Fibroblast of skin of right quadriceps (primary cell): ENCODE measurements at places on chromosomes 6 and 20.

GRCh38 chr6:168968228-168968627 is 285.4 kb downstream of the THBS2 start:
- DNase-seq = peak; percentile 97

GRCh38 chr6:10834823-10835222 is 3.5 kb downstream of the MAK start:
- no peak for DNase-seq

GRCh38 chr6:170295510-170296422 is 4.9 kb upstream of the DLL1 start:
- DNase-seq = no peak

GRCh38 chr6:164345806-164346496 is 931.4 kb downstream of the QKI start:
- no peak for DNase-seq

- no peak for DNase-seq
These were observed 628.0 kb upstream of the CDH4 start for GRCh38 chr20:60624066-60624465.

DNA sequence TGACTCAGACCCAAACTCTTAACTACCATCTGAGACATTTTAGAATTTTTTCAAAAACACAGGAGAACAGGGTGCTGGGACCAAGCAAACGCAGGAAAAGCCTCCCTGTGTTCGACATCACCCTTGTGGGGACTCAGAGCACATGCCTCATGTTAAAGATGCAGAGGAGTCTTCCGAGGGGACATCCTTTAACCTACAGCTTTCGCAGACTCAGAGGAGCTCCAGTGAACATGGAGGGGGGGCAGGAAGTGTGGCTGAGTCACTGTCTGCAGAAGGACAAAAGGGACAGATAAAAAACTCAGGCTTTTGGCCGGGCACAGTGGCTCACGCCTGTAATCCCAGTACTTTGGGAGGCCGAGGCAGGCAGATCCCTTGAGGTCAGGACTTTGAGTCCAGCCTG is 15.1 kb downstream of the BMP7 start:
- DNase-seq = no peak

DNA sequence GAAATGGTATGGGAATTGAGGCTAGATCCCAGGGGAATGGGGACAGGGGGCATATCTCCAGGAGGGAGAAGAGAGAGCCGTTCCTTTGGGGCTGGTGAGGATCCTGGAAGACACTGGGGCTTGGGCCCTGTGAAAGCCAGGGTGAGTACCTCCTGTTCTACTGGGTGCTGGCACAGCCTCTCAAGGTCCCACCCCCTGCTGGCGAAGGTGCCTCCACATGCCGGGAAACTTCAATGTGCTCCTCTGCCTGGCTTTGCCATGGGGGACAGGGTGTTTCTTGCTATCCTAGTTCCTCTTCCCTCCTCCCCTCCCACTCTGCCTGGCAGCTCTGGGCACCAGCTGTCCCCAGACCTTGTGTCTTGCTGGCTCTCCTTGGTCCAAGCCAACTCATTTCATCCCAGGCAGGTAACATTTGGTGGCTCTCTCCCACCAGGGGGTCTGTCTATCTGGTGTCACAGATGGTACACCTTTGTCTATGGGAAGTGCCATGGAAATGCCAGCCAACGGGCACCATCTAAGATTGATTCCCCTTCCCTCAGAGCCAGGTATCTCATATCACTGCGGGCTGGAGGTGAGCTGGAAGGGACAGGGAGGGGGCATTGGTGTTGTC is 56.8 kb downstream of the MDGA1 start:
- DNase-seq = no peak

DNA sequence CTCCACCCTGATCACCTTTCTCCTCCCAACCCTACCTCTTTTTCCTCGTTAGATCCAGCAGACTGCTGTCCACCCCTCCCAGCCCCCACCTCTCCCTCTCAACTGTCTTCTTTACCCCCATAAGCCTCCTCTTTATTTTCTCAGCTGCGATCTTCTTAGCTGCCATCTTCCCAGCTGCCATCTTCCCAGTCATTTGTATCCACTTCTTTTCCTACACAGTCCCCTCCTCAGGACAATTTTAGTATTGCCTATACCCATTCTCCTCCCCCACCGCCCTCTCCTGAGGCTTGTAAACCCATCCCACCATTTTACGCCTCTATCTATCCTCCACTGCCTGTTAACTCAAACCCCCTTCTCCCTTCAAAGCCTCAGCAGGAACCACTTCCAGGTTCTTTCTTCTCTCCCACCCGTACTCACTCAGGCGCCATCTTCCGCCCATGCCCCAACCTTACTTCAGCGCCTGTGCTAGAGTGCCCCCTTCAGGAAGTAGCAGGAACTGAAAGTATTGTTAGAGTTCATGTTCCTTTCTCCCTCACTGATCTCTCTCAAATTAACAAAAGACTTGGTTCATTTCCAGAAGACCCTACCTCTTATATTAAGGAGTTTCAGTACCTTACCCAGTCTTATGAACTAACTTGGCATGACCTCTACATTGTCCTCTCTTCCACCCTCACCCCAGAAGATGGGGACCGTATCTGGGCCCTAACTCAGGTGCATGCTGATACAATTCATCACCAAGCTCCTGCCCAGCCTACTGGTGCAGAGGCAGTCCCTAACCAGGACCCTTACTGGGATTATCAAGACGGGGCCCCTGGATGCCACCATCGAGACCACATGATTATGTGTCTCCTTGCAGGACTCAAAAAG is 236.0 kb downstream of the ADGRG6 start:
- DNase-seq = peak; percentile 17

DNA sequence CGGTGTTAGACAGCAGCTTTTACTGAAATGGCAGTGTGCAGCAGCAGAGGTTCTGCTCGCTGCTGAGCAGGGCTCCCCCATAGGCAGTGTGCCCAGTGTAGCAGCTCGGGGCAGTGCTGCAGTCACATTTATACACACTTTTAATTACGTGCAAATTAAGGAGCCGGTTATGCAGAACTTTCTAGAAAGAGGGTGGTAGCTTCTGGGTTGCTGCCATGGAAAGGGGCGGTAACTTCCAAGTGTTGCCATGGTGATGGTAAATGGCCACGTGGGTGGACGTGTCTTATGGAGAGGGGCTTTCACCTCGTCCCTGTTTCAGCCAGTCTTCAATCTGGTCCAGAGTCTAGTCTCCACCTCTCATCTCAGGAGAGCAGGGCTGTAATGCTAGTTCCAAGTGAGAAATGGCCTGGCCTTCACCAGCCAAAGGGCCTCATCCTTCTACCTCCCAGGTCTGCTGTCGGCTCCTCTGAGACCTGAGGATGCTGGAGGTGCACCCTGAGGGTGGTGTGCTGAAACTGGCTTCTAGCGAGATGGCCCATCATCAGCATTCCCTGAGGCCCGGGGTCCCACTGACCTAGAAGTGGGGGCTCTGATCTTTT is 180.5 kb upstream of the PMEPA1 start:
- no peak for DNase-seq

DNA sequence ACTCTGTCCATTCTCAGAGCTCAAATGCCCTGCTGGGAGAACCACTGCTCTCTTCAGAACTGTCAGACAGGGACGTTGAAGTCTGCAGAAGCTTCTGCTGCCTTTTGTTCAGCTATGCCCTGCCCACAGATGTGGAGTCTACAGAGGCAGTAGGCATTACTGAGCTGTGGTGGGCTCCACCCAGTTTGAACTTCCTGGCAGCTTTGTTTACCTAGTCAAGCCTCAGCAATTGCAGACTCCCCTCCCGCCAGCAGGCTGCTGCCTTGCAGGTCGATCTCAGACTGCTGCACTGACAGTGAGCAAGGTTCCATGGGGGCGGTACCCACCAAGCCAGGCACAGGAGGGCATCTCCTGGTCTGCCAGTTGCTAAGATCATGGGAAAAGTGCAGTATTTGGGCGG is 21.8 kb upstream of the UFL1 start:
- DNase-seq = no peak

DNA sequence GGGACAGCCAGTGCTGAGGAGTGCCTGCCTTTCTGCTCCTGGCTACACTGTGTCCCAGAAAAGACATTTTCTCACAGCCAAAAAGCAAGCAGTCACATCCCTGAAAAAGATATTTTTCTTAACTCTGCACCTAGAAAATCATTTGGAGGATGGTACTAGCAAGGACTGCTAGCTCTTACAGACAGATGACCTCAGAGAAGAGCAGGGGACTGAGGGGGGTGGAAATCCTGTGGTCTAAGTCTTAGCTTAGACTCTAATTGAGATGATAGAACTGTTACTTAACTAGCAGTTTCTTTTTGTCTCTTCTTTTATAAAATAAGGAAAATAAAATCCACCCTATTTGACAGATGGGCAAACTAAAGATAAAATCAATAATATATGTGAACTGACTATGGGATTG is 152.8 kb downstream of the TMEM200A start:
- DNase-seq = peak; percentile 34

- DNase-seq = peak; percentile 37
These were observed 480.8 kb upstream of the JARID2 start for GRCh38 chr6:14765106-14765505.

DNA sequence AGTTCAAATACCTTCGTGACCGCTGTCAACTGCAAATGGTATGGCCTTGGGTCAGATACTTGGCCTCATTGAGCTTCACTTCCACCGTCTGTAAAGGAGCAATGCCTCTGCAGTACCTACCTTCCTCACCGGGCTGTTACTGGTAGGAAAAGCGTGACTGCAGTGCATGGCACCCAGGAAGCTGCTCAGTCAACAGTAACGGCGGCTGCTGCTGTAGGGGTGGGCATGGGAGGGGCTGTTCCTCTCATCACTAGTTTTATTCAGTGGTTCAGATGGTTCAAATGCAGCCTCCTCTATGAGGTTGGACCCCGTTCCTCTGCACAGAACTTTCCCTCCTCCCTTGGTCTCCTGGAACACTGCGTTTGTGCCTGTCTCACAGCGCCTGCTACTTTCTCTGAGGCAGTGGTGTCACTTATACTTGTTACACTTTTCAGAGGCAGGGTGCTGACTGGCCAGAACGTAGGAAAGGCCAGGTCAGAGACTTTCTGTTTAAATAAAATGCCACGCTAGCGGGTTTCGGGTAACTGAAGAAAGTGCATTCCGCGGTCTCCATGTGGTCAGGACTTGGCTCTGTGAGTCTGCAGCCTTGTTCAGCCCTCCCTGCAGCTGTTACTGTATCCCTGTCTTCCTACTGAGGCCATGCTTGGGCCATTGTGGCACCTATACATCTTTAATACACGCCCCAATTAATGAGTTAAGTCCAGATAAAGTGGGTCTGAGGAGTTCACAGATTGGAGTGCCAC is 279.6 kb downstream of the NRN1 start:
- DNase-seq = peak; percentile 25

- peak; percentile 50 for DNase-seq
These were observed 8.1 kb upstream of the GUCA1A start for GRCh38 chr6:42165016-42165415.

DNA sequence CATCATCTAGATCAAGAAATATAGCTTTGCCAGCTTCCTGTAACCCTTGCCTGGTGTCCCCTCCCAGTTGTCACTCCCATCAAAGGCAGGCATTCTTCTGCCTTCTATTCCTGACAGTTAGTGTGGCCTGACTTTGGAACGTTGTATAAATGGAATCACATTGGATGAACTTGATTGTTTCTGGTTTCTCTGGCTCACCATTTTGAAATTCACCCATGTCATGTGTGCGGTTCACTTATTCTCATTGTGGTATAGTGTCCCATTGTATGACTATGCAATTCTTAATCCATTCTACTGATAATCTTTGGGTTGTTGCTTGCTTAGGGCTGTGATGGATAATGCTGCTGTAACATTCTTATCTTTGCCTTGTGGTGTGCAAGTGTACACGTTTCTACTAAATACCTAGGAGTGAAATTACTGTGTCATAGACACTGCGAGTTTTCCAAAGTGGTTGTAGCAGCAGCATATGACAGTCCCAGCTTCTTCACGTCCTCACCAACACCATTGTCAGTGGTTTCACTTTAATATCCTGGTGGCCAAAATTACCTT is 73.2 kb downstream of the VEGFA start:
- no peak for DNase-seq

DNA sequence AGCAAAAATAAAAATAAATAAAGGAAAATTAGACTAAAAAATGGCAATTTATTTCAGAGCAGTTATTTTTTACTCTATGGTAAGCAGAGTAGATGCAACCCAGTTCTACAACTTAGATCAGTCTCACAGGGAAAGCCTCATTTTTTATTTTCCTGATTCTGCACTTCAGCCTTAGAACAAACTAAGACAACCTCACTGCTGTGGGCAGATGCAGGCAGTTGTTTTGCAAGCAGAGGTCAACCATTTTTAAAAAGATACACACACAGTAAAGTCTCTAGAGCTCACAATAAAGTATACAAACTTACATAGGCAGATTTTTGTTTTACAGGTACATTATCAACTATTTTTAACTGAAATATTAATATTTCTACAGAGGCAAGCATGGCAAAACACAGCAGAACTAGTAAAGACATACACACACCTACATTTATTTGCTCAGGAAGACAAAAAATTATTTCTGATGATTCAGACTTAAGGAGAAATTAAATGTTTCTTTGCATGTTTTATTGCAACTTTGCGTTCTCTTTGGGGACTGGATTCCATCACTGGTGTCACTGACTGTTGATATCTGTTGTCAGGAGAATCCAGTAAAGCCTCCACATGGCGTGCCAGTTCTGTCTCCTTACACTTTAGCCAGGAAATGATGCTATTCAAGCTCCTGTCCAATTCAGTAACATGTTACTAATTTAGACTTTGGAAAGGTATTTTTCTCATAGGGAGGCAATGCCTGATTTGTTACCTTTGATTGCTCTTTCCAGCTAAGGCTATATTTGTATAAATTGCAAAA is 102.7 kb downstream of the TRDN start:
- no peak for DNase-seq

DNA sequence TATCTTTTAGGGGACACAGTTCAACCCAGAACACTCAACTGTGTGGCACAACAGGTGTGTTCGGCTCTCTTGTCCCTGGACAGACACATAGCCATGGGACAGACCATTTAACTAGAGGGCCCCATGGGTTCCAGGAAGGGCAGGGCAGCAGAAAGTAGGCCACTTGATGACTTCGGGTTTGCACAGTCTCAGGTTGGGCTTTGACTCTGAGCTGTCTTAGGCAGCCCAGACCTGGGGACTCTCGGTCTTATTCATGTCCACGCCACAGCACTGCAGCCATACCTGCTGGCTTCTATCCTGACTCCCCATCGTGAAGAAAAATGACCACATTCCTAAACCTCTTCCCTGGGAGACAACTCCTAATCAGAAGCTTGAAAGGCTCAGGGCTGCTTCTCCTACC is 146.1 kb upstream of the AKAP12 start:
- DNase-seq = no peak

GRCh38 chr6:141460743-141461484 is 671.8 kb upstream of the GJE1 start:
- DNase-seq = no peak

GRCh38 chr6:95593025-95593424 is 15.7 kb downstream of the MANEA start:
- no peak for DNase-seq

DNA sequence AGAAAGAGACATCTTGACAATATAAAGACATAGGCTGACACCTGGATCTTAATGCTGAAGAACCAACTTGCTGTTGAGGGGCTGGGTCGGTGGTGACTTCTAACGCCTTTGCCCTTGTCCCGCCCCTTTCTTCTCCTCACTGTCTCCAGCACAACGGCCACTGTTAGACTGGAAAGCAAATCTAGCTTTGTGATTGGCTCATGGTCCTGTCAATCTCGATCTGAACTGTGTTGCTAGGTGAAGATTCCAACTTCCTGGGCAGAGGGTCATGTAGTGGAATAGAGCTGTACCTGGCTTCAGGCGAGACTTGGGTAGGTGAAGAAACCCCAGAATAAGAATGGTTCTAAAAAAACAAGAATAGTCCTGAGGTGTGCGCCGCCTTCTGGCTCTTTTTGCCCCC is at the start of gene PGK2:
Gene PGK2 (minus strand): TSS at position 110 of the 400 bp plus-strand sequence. CDS start 98 bp downstream, at position 12.
- no peak for DNase-seq
